CD4-positive, alpha-beta T cell treated with Interleukin-15 for 1 hour (primary cell): ENCODE measurements at places on chromosomes 1 and 21.

DNA sequence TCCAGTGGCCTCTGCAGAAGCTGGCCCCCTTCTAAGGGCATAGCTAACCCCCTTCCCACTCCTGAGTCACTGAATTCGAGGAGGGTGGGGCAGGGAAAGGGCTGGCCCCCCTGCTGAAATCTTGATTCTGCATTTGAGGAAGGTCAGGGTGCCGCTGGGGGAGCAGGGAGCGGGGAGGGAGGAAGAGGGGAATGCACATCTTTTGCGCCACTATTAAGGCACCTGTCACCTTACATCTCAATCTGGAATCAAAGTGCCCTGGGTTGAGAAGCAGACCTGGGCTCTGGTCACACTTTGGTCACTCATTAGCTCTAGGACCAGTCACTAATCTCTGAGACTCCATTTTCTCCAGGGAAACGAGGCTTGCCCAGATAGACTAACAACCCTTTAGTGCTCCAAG lies 62.0 kb downstream of the TOR1AIP2 start:
- no peak for DNase-seq

GRCh38 chr1:54507033-54507870 lies 40.8 kb upstream of the ACOT11 start:
- no peak for DNase-seq

GRCh38 chr1:234618737-234619049 lies 8.7 kb upstream of the IRF2BP2 start:
- no peak for DNase-seq

- no peak for DNase-seq
Observed at GRCh38 chr1:246001837-246002230, 505.2 kb downstream of the SMYD3 start.

- DNase-seq = no peak
Observed at GRCh38 chr1:27042670-27043069, 30.0 kb upstream of the TENT5B start.

- no peak for DNase-seq
Observed at GRCh38 chr1:116983112-116983511, 18.4 kb upstream of the CD101 start.

GRCh38 chr21:24310788-24311187 lies 1296.5 kb downstream of the MRPL39 start:
- DNase-seq = no peak

DNA sequence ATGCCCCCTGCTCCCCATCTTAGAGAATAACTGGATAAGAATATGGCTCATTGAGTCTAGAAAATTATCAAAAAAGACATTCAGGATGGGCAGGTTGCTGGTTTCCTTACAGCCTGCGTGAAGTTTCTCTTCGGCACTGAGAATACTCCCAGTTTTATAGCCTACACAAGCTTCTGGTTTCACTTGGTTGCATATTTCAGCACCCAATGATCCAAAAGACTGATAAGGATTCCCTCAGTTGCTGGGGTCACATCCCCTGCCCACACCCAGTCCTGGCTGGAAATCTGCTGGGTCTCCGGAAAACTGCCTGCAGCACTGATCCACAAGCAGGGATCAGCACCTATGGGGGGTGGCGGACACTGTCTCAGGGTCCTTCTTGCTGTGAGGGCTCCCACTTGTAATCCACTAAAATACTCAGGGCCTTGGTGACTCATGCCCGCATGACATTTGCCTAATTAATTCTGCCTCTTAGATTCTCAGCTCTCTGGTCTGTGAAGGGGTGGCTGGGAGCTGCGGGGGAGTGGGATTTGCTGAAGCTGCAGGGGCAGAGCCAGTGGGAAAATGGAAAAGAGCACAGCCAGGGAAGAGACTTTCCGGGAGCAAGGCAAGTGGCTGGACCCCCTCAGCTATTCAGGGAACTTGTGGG lies 142.5 kb downstream of the ZNF648 start:
- no peak for DNase-seq

GRCh38 chr1:230073371-230074035 lies 6.5 kb downstream of the GALNT2 start:
- no peak for DNase-seq

DNA sequence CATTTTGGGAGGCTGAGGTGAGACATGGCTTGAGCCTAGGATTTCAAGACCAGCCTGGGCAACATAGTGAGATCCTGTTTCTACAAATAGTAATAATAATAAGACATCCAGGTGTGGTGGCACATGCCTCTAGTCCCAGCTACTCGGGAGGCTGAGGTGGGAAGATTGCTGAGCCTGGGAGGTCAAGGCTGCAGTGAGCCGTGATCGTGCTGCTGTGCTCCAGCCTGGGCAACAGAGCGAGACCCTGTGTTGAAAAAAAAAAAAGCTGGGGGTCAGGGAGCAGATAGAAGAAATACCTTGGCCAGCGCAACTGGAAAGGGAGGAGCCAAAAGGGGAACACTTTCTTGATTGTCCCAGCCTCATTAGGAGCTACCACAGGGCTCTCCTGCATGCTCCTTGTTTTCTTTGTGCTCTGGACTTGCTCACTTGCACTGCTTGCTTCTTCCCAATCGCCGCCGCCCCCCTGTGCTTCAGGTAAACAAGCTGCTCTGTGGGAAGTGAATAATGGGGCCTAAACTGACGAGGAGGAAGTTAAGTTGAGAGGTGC lies 31.1 kb downstream of the PBX1 start:
- DNase-seq = no peak

- no peak for DNase-seq
Observed at GRCh38 chr1:151541752-151542151, 1.6 kb downstream of the TUFT1 start.

GRCh38 chr1:29772584-29773100 lies 536.3 kb downstream of the PTPRU start:
- no peak for DNase-seq

- DNase-seq = no peak
Observed at GRCh38 chr1:20138346-20138745, 777 bp upstream of the PLA2G2F start.

DNA sequence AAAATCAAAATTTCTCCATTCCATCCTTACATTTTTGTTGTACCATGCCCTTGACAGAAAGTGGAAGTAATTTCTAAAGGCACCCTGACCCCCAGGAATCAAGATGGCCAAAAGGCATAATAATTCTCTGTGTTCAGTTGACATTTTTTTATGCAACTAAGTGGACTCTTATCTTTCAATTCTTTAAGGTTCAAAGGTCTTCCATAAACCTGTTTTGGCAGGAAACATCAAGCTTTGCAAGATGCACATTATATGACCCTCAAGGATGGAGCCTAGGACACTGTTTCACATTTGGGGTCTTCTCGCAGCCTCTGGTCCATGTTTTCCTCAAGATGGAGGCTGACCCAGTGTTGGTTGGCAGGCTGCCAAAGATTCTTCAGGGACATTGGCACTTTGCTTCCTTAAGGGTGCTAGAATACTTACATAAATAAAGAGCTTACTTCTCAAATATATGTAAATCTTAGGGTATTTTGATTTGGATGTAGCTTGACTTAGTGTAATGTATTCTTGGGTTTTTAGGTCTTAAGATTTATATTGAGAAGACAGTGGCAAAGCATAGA lies 48.0 kb upstream of the COG2 start:
- DNase-seq = no peak

DNA sequence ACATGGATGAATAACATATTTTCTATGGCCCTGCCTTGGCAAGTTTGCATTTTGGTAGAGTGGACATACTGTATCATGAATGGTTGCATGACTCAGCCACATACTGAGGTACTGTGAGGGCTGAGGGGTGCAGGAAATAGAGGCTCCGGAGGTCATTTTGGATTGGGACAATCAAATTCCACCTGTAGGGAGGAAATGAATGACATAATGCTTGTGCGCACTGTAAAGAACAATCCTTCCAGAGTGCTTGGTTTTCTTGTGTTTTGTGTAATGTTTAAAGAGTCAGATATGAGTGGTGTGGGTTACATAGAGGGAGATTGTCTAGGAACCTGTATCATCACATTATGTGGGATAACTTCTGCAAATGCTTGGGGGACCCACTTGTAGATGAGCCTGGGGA lies 329.9 kb upstream of the PROX1 start:
- DNase-seq = no peak

GRCh38 chr1:32186077-32186476 lies 6.6 kb downstream of the TXLNA start:
- DNase-seq = no peak

DNA sequence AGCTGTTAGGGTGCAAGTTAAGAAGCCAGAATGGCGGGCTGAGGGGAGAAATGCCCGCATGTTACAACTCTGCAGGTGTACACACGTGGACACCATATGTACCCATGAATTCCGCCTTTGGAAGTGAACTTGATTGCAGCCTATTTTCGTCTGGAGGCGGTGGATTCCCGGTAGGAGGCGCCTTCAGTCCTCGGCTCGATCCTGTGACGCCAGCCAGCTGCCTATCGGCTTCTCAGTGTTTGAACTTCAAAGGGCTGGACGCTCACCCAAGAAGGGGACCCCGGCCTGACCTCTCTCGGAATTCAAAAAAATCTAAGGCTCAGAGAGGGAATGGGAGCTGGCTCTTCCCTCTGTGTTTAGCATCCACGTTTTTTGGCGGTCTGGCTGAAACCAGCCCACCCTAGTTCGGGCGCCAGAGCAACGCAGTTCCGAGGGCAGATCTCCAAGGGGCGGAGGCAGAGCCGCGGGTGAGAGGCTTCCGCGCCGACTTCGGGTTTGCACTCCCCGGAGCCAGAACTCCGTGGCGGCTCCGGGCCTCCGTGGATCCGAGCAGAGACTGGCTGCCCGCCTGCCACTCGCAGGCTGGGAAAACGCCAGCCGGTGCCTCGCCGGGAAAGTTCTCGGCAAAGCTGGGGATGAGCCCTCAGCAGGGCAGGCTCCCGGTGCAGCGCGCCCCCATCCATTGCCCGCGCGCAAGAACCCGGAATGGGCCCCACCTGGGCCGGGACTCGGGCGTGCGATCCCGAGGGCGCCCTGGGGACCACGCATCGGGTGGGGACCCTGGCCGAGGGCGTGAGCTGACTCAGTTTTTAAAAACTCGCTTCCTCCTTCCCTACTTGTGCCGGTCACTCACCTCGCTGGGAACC lies 996 bp upstream of the TMEM51 start:
- DNase-seq = peak; percentile 27

DNA sequence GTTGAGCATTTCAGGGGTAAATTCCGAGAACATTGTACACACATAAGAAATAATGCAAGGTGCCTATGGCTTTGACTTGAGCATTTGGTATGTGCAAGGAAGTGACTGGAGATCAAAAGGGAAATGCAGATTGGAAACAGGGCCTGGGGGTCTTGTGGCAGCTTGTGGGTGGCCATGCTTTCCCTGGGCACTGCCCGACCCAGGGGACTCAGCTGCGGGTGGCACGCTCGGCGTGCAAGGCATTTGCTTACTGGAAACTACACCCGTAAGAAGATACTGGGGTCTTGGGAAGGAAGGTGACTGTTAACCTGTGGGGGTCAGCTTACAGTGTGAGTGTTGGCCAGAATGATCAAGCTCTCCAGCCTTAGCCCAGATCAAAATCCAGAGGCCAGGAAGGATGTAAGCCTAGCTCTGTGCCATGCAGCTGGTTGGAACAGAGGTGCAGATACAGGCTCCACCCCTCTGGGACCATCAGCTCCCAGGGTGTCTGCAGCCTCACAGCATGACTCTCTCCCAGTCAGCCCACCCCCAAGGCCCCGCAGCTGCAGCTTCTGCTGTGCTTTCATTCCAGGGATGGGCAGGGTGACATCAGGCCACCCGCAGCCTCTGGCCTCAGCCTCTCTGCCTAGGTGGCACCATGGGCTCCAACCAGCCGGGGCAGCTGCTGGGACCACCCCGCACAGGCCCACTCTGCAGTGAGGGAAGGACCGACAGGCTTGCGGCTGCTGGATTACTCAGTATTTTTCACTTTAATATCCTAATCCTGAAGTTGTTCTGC lies 55.1 kb downstream of the KIF26B start:
- DNase-seq = no peak

DNA sequence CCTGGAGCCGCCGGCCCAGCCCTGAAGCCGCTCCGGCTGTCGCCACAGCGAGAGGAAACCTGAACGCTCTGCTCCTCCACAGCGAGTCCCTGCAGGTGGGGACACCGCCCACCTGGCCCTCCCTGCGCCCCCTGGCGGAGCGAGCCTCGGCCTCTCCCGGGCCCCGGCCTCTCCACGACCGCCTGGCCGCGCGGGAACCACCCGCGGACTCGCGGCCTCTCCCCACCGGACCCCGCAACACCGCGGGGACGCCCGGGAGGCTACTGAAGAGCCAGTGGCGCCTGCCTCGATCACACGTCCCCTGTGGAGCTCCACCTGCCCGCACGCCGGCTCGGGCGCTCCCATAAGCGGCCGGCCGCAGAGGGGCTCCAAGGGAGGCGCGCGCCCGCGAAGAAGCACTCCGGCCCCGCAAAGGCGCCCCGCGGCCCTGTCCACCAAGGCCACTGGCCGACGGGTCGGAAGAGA lies 109.6 kb downstream of the KCNN3 start:
- peak; percentile 75 for DNase-seq

DNA sequence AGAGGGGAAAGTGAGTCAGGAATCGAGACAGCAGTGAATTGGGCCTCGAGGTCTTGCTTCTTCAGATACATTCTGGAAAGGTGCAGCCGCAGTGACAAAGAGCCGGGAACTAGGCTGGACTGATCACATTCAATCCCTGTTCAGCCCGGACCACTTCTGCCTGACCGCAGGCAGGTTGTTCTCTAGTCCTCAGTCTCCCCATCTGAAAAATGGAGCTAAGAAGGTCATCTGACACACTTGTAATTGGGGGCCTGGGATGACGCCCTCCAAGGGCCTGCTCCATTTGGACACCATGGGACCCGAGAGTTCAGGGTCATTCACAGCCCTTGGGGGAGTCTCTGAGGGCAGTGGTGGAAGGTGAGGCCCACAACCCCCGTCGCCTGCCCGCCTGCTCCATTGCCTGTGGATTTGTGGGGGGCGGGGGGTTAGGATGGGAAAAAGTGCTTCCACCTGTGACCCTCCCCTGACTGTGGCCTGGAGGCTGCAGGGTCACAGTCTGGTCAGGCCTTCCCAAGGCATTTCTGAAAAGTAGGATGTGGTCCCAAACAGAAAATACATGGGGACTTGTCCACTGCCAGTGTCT lies 87.9 kb upstream of the CSF3R start:
- DNase-seq = no peak

- peak; percentile 27 for DNase-seq
Observed at GRCh38 chr1:228445843-228446650, 29.4 kb upstream of the TRIM17 start.

- no peak for DNase-seq
Observed at GRCh38 chr1:240888039-240888786, 276.3 kb upstream of the GREM2 start.

DNA sequence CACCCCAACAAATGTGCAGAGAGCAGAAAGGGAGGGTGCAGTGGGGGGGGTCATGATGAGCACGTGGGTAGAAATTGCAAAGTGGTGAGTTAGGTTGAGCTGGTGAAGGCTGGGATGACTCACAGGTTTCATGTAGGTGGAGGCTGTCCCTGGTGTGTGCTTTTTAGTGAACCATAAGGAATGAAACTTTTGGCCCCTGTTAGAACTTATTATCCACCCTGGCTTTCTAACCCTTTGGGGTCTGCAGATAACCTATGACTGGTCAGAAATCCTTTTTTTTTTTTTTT lies 46.9 kb downstream of the DOP1B start:
- DNase-seq = no peak

- no peak for DNase-seq
Observed at GRCh38 chr1:210618369-210618768, 289.7 kb downstream of the HHAT start.

GRCh38 chr1:216723274-216723780 lies at the start of gene ESRRG:
Gene ESRRG (minus strand): TSS chr1:216723429. CDS start chr1:216723299, 130 bp downstream.
- DNase-seq = no peak
